ENCODE measurements at places on chromosomes 5 and 9.

DNA sequence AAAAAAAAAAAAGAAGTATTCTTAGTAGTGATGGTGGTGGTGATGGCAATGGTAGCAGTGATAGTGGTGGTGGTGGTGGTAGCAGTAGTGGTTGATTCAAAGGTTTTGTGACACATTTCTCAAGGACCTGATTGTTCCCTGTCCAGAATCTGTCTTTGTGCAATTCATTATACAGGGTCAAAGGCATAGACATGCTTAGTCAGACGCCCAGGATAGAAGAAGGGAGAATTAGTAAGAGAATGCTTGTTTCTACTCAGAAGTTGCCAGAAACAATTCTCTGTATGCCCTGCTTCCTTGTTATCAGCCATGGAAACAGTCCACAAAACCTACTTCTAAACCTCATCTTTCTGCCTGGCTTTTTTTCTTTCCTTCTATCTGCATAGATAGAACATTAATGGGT is 89.4 kb downstream of the SLC44A1 start:
- DNase-seq = no peak

- DNase-seq = peak; percentile 90
Observed at GRCh38 chr9:96417051-96417586, 1.1 kb downstream of the ZNF367 start.

GRCh38 chr9:114521846-114522245 is 16.6 kb upstream of the WHRN start:
- DNase-seq = no peak

- no peak for DNase-seq
Observed at GRCh38 chr9:101470021-101470420, 34.4 kb upstream of the ALDOB start.

- DNase-seq = no peak
Observed at GRCh38 chr5:126015235-126016181, 407.7 kb upstream of the GRAMD2B start.

DNA sequence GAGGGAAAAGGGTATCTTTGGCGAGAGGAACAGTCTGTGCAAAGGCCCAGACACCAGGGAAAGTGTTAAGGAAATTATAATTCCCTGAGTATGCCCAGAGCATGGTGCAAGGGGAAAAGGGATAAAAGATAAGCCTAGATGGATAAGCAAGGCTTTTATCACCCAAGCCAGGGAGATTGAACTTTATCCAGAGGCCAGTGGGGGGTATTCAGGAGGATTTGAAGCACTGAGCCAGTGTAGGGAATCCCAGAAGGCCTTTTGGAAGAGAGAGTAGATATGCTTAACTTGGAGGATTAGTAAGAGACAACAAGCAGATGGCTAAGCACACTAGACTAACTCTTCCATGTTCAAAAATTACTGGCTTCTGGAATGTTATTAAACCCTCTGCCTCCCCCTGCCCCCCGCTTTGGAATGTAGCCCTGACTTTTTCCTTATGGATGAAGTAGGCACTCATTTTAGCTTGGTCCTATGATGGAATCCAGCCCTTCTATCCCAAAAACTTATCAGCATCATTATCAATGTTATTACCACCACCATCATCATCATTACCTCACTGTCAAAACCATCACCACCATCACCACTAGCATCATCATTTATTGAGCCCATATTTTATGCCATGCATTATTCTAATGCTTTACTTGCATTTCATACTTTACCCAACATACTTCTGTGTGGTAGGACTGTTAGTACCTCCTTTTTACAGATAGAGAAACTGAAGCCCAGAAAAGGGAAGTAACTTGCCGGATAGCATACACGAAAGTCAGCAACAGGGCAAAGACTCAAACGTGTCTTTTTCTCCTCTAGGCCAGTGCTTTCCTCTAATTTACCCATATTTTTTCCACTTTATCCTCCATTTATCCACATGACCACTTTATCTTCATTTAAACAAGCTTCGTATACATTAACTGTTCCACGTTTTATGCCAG is 237.0 kb downstream of the PAPPA start:
- no peak for DNase-seq

DNA sequence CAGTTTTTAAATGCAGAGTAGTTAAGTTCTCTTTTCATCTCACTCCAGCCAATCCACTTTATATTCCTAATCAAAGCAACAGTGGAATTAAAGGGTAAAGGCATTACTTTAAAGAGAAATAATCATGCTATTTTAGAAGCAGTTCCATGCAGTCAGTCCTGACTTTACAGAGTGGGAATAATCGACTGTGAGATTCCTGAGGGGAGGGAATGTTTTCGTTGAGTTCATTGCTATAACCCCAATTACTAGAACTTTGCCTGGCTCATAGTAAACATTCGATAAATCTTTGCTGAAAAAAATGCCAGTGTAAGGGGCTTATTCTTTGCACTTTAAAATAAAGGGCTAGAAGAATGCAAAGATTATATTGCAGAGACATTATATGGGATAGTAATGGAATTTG is 127.2 kb upstream of the ASTN2 start:
- DNase-seq = no peak

Measured in T-helper 1 cell (primary cell).